ENCODE measurements at places on chromosomes 13 and 19.

GRCh38 chr13:95256091-95256490, 45.2 kb downstream of the ABCC4 start:
- DNase-seq, result no peak

DNA sequence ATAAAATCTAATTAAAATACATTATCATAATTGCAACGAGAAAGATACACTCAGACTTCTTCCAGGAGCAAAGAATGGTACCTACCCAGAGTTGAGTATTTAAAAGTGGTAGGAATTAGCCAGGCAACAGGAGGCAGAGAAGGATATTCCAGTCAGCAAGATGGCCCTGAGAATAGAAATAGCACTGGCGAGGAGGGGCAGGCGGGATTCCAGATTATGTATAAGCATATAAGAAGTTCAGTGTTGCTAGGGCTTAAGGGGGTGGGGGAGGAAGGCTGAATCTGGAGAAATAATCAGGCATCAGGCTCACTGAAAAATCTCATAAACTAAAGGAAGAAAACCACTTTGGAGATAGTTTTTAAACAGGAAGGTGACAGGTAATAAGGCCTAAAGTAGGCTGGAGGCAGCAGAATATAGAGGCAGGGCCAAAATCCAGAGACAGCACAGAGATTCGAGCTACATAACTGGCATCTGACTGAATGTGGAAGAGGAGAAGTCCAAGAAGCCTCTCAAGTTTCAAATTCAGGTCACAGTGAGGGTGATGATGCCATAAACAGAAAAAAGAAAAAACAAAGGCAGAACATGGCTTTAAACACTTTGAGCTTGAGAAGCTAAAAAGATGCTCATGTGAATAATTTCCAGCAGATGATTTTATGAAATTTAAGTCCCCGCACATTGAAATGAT, 7.5 kb downstream of the KPNA3 start:
- no peak for DNase-seq

GRCh38 chr19:49488863-49489537, 1.6 kb downstream of the RPL13A start:
- peak; percentile 74 for DNase-seq

- no peak for DNase-seq
Observed at GRCh38 chr19:16148443-16149229, 5.2 kb downstream of the HSH2D start.

All from activated CD4-positive, alpha-beta T cell treated with anti-CD3 and anti-CD28 coated beads, Interleukin-2, amount 10 ng/mL, durations not matched to agents 24 days and 14 days (primary cell).